B cell (primary cell): ENCODE measurements at places on chromosomes 16 and 17. TPM values are rescaled to one million over a fixed set of nuclear protein-coding genes. Genes with fewer than 3 reads are reported as not detected.

SCIMP gene
- total RNA-seq: 87.3 and 87.4 TPM in 2 replicates

KRT25 gene
- not detected in 2 replicates for total RNA-seq

KCNG4 gene
- total RNA-seq: not detected in 2 replicates

DNA sequence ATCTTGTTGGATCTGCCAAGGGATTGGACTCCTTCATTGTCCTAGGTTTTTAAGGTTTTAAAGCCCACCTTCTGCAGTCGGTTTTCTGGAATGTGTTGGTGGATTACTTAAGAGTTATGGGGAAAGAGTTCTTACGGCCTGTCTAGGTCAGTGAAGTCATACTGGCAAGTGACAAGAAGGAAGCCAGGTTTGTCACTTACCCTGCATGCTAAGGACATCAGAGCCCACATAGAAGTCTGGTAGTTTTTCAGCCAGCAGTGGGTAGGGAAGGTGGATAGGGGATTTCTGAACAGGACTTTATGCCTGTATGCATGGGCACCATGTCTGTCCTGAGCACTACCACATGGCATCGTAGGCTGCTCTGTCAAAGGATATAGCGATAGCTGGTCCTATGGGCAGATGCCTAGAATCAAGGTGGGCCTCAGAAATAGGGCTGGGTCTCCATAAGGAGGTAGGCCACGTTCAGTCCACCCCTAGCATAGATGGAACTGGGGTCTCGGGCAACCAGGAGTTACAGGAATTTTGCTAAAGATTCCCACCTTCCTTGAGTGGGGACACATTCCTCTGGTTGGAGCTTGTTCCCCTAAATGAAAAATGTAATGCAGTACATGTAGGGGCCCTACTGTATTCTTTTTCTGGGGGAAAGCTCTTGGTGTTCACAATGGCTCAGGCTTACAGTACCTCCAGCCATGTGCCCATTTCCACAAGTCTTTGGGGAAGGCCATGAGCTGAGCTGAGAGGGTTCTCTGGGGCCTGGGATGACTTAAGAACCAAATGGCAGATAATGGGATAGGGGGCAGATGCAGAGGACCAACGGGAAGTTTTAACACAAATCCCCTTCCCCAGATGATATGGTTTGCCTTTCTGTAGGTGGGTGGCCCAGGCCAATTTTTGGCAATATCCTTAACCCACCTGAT lies 27.5 kb downstream of the TRPV2 start:
- peaks cover 16% of the 10 kb centered on the region for H3K4me1 ChIP-seq
- H3K27ac ChIP-seq: no peak overlapping the region
- no peak overlapping the region for H3K4me3 ChIP-seq
- H3K36me3 ChIP-seq: peaks cover 46% of the 10 kb centered on the region
- no peaks in the 10 kb centered on the region for H3K27me3 ChIP-seq
- no peak for DNase-seq

- no peak overlapping the region for H3K4me3 ChIP-seq
- no peaks in the 10 kb centered on the region for H3K36me3 ChIP-seq
- H3K27ac ChIP-seq: no peak overlapping the region
- H3K27me3 ChIP-seq: no peaks in the 10 kb centered on the region
- peaks cover 33% of the 10 kb centered on the region for H3K4me1 ChIP-seq
Measured at GRCh38 chr17:10050597-10051101, 145.6 kb upstream of the RCVRN start.

DNA sequence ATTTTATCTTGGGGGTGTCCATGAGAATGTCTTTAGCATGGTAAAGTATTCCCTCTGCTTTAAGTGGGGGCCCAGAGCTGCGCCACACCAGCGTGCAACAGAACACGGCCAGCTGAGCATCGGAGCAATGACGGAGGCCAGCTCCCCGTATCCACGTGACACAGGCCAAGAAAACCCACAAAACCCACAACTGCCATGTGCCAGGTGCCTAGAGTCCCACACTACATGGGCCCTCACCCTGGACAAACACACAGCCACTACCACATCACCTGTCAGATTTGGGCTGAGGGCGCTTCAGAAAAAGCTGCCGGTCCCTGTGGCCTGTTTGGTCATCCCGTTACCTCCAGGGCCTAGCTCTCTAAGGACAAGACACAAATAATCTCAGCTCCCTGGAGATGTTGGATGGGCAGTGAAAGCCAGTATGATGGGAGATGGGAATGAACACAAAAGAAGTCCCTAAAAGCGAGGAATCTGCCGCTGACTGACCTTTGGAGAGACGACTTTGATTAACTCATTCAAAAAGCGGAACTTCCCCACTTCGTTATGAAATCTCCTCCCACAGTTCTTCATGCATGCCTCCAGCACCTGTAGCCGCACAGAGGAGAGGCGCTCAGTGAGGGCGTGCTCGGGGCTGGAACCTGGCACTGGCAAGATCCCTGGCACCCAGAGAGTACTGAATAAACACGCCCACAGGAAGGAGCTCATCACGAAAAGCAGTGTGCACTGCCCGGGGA lies 17.1 kb downstream of the GGA3 start:
- H3K27me3 ChIP-seq: no peaks in the 10 kb centered on the region
- no peak overlapping the region for H3K4me3 ChIP-seq
- H3K27ac ChIP-seq: peak overlapping the region; percentile 80

- no peak for DNase-seq
- H3K36me3 ChIP-seq: peaks cover 5% of the 10 kb centered on the region
- H3K4me1 ChIP-seq: peaks cover 28% of the 10 kb centered on the region
- no peaks in the 10 kb centered on the region for H3K27me3 ChIP-seq
- H3K27ac ChIP-seq: no peak overlapping the region
Measured at GRCh38 chr17:5304636-5305035, 22.6 kb downstream of the RABEP1 start.

GRCh38 chr16:8717892-8718415 lies 43.5 kb downstream of the ABAT start:
- peaks cover 8% of the 10 kb centered on the region for H3K36me3 ChIP-seq
- no peak for DNase-seq
- H3K27me3 ChIP-seq: no peaks in the 10 kb centered on the region
- no peak overlapping the region for H3K27ac ChIP-seq
- H3K4me1 ChIP-seq: peaks cover 26% of the 10 kb centered on the region
- H3K4me3 ChIP-seq: no peak overlapping the region

DNA sequence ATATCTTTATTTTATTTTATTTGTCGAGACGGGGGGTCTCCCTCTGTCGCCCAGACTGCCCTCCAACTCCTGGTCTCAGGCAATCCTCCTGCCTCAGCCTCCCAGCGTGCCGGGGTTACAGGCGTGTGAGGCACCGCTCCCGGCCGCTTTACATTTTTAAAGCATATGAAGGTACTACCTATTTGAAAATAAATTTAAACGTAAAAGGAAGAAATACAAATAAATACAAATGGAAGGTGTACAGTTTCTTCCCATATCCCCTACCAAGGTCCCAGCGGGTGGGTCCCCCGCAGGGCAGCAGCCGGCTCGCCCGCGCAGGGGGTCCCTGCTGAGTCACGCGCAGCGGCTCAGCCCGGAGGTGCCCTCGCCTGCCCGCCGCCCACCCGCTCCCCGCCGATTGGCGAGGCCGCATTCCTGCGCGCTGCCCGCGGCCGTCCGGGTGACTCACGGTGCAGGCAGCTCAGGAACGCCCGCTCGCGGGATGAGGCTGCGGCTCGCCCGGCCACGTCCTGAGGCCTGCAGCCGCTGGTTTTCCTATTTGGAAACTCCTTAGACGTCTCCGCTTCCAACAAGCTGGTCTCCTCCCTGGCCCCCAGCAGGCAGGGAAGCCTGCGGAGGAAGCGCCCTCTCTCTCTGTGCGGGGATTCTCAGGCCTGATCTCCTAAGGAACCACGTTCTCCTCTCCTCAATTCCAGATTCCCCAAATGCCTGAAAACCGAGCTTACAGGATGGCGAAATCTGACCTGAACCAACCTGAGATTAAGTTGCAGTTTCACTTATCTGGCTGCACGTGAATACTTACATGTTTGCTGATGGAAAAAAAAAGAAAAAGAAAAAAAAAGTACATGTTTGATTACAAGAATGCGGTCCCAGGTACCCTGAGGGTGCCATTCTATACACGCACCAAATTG lies 54.8 kb upstream of the MAP3K14 start:
- H3K4me1 ChIP-seq: peaks cover 6% of the 10 kb centered on the region
- no peak overlapping the region for H3K4me3 ChIP-seq
- DNase-seq: peak; percentile 22
- H3K27ac ChIP-seq: no peak overlapping the region
- no peaks in the 10 kb centered on the region for H3K36me3 ChIP-seq
- H3K27me3 ChIP-seq: peaks cover 15% of the 10 kb centered on the region

DNA sequence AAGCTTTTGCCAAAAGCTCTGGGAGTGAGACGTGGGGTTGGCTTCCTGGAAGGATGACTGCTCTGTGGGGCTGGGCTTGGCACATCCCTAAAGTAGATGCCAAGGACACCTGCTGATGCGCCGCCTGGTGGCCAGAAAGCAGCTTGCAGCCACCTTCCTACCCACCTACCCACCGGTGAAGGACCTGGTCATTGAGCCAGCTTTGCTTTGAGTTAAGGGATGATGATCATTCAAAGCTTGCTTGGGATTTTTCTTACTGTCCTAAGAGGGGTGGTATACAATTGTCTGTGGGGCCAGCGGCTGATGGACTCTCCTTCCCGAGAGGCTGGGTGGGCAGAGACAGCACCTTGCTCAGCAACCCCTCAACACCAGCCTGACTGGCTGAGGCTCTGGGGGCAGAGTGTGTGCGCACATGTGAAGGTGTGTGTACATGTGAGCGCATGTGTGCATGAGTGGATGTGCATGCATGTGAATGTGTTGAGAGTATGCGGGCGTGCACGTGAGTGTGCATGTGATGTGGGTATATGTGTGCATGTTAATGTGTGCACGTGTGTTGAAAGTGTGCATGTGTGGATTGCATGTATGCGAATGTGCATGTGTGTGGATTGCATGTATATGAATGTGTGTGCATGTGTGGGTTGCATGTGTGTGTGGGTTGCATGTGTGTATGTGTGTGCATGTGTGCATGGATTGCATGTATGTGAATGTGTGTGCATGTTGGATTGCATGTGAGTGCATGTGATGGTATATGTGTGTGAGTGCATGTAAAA lies 18.6 kb downstream of the C1QTNF1 start:
- no peaks in the 10 kb centered on the region for H3K27me3 ChIP-seq
- no peaks in the 10 kb centered on the region for H3K4me1 ChIP-seq
- DNase-seq: peak; percentile 67
- no peak overlapping the region for H3K4me3 ChIP-seq
- no peaks in the 10 kb centered on the region for H3K36me3 ChIP-seq

DNA sequence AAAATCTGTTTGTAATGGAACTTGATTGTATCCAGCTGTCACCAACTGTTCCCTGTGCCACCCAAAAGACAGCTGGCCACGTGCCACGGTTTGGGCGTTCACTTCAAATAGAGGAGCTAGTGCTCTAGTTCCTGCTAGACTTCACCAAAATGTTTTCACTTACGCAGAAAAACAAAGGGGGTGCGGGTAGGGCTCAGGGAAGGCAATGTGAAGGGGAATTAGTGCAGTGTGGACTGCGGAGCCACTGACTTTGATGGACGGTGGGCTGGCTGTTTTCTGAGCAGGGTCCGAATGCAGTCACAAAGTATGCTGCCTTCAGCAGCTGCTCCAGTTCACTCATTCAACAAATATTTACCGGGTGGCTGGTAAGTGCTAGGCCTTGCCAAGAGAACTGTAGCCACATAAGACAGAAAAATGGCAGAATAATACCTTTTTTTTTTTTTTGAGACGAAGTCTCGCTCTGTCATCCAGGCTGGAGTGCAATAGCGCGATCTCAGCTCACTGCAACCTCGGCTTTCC lies 7.6 kb upstream of the CYTH1 start:
- no peaks in the 10 kb centered on the region for H3K27me3 ChIP-seq
- H3K4me3 ChIP-seq: no peak overlapping the region
- no peak overlapping the region for H3K27ac ChIP-seq
- no peaks in the 10 kb centered on the region for H3K36me3 ChIP-seq
- no peaks in the 10 kb centered on the region for H3K4me1 ChIP-seq
- no peak for DNase-seq

GRCh38 chr16:67399749-67400704 lies 6.7 kb upstream of the TPPP3 start:
- no peaks in the 10 kb centered on the region for H3K36me3 ChIP-seq
- H3K27ac ChIP-seq: no peak overlapping the region
- H3K4me3 ChIP-seq: no peak overlapping the region

DNA sequence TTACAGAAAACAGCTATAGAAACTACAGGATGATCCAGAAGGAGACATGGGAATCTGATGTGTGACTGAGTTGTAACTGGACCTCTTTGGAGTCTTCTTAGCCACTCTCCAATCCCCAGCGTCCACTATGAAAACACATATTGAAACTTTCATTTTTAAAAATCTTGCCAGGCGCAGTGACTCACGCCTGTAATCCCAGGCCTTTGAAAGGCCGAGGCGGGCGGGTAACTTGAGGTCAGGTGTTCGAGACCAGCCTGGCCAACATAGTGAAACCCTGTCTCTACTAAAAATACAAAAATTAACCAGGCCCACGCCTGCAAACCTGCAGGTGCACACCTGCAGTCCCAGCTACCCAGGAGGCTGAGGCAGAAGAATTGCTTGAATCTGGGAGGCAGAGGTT lies 53.3 kb downstream of the HIC1 start:
- H3K27me3 ChIP-seq: no peaks in the 10 kb centered on the region
- H3K36me3 ChIP-seq: no peaks in the 10 kb centered on the region
- H3K4me3 ChIP-seq: no peak overlapping the region
- no peaks in the 10 kb centered on the region for H3K4me1 ChIP-seq
- no peak overlapping the region for H3K27ac ChIP-seq
- DNase-seq: no peak

DNA sequence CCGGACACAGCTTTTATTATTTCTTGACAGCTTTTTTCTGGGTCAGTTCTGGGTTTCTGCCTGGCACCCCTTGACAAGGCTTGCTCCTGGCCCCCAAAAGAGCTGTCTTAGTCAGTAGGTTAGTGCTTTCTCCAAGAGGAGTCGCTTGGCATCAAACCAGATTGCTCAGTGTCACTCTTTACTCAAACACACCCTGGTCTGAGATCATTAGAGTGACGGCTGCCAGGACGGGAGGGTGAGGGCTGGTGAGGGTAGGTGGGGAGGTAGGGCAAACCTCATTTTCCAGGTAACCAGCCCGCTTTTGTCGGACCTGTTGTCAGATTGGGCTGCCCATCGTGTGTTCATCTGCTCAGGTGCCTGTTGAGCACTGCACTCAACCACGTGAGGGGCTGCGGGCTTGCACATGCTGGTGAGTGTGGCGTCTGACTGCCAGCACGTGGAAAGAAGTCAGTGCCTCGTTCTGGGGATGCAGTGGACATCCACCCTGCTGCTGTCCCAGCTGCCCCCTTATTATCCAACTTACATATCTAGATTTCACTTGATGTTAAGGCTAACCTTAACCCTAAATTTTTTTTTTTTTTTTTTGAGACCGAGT lies 12.4 kb downstream of the TMEM94 start:
- no peaks in the 10 kb centered on the region for H3K27me3 ChIP-seq
- DNase-seq: no peak
- H3K27ac ChIP-seq: no peak overlapping the region
- H3K4me3 ChIP-seq: no peak overlapping the region

- H3K36me3 ChIP-seq: peaks cover 8% of the 10 kb centered on the region
- H3K4me3 ChIP-seq: peak within 1 kb of the TSS; percentile 45
- peaks cover 6% of the 10 kb centered on the region for H3K4me1 ChIP-seq
- no peak within 1 kb of the TSS for H3K27ac ChIP-seq
- DNase-seq: no peak
Measured at GRCh38 chr17:82734987-82735866, at the start of gene FN3K. Gene FN3K (plus strand): TSS chr17:82735615. CDS start chr17:82735637, 22 bp downstream.
